ENCODE measurements at places on chromosomes 7 and 10. TPM values are rescaled to one million over a fixed set of nuclear protein-coding genes. Genes with fewer than 3 reads are reported as not detected.

Gene ZNF736
- total RNA-seq: 23.4 TPM

GRCh38 chr7:48964074-48964473 lies 39.7 kb downstream of the CDC14C start:
- DNase-seq: no peak

Gene PNLIP
- not detected for total RNA-seq

DNA sequence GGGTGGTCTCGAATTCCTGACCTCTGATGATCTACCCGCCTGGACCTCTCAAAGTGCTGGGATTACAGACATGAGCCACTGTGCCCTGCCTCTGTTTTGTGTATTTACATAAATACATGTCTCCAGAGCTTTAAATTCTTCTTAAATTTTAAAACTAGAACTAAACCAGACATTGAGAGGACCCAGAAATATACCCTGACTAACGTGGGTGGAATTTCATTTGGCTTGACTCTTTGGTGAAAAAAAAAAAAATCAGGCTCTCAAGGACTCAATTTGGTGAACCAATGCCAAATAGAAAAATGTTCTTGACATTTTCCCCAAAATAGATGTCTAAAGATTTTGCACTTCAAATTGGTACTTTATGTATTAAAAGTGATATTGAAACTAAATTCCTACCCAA lies 16.6 kb upstream of the FAS start:
- no peak for DNase-seq

GRCh38 chr10:50929670-50930069 lies 44.2 kb upstream of the A1CF start:
- no peak for DNase-seq

Gene BICC1
- not detected for total RNA-seq

All from CD8-positive, alpha-beta T cell (primary cell).